Activated CD4-positive, CD25-positive, alpha-beta regulatory T cell treated with anti-CD3 and anti-CD28 coated beads, Interleukin-2, amount 50 U/mL, for 24 hours (primary cell): ENCODE measurements at places on chromosomes 6 and 20.

- no peak for ATAC-seq
Measured at GRCh38 chr6:34241351-34242215, 4.9 kb downstream of the HMGA1 start.

- no peak for ATAC-seq
Measured at GRCh38 chr6:1716868-1717267, 107.2 kb downstream of the FOXC1 start.

GRCh38 chr6:98827295-98828159, 6.8 kb upstream of the POU3F2 start:
- ATAC-seq: no peak

- ATAC-seq: no peak
Measured at GRCh38 chr6:149910721-149911151, 12.2 kb downstream of the RAET1G start.

DNA sequence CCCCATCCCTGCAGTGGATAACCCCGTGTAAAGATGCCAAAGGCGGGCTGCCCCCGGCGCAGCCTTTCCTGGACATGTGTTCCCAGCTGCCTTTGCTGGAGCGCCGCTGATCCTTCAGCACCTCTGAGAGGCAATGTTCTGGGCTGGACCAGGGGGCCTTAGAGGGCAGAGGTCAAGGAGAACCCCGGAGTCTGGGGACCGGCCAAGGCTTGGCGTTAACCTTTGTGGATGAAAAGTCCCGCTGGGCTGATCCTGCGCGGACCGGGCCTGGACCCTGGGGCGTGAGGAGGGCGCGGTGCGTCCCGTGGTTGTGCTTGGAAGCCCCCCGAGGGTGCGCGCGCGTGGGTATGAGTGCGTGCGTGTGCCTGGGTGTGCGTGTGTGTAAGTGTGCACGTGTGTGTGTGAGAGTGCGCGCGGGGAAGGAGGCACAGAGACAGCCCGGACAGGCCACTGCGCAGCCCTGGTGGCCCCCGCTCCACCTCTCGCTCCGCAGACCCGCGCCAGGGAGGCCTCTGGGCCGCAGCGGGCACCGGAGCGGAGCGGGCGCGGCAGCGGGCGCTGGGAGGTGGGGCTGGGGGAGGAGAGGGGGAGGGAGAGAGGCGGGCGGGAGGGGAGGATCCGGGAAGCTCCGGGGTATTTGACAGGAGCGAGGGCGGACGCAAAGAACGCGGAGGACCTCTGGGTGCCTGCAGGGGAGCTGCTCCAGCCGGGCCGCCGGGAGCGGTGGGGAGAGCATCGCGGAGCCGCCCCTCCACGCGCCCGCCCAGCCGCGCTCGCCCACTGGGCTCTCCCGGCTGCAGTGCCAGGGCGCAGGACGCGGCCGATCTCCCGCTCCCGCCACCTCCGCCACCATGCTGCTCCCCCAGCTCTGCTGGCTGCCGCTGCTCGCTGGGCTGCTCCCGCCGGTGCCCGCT, at the start of gene SMOC2:
TSS of gene SMOC2 (plus strand) at position 665 of the 914 bp plus-strand sequence. CDS start at position 852, 187 bp downstream.
- no peak for ATAC-seq

DNA sequence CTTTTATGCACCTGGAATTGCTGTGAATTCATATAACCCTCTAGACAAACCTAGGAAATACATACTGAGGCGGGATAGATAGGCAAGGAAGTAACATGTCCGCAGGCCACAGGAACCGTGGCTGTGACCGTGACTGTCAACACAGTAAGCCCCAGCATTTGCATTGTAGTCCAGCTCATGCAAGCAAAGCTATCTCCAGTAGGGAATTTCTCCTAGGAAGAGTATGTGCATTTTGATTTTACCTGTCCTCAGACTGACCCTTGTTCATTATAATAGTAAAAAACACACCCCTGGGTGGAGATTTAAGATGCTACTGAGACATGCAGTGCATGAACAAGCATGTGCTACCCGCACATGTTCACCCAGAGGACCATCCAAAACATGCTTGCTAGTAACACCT, 30.5 kb upstream of the RIMS4 start:
- ATAC-seq: no peak

DNA sequence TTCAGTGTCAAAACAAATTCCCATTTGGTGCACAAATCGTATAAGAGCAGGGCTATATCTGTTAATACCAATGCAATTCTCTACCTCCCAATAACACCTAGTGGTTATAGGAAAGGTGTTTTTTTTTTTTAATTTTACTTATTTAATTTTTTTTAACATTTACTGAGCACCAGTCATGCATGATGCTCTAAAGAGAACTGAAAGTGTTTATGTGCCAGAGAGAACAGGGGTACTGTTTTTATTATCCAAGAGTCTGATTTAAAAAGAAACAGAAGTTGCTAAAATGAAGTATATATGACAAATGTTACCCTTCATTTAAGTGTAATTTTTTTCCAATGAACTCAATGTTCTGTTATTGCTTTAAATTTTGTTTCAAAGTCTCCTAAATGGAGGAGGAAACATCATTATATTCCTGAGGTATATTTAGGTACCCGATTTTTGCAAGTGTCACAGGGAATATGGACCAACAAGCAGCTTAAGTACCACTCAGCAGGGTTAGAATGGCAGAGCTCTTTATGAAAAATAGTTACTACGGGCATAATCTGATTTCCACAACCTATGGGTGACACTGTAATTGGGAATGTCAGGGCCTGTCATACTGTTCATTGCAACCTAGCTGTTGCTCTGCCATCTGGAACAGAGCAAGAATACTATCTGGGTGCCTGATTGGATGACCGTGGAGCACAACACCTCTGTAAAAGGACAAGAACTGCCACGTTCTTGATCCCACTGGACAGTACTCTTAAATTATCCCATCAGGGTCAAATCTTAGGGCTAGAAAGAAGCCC, 195.4 kb downstream of the KHDRBS2 start:
- ATAC-seq: no peak

DNA sequence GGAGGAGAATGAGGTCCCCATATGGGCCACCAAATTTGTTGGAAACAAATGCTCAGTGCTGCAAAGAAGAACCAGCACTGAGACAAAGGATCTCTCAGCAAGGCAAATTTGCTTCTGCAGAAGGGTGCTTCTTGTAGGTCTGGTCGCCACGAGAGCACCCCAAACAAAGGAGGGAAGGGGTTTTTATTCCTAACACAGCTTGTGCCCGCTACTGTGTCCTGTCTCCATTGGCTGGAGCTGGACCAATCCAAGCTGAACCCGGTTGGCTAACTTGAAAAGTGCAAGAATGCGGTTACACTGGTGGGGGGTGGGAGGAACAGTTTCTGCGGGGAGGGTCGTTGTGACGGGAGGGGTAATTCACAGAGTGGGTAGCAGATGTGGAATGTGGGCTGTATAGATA, 54.1 kb upstream of the TULP1 start:
- no peak for ATAC-seq

GRCh38 chr6:24985323-24985722, 49.6 kb upstream of the RIPOR2 start:
- ATAC-seq: no peak

GRCh38 chr6:25014791-25015560, 79.2 kb upstream of the RIPOR2 start:
- peak; percentile 77 for ATAC-seq

- ATAC-seq: no peak
Measured at GRCh38 chr20:61777773-61778494, 287.7 kb downstream of the TAF4 start.

DNA sequence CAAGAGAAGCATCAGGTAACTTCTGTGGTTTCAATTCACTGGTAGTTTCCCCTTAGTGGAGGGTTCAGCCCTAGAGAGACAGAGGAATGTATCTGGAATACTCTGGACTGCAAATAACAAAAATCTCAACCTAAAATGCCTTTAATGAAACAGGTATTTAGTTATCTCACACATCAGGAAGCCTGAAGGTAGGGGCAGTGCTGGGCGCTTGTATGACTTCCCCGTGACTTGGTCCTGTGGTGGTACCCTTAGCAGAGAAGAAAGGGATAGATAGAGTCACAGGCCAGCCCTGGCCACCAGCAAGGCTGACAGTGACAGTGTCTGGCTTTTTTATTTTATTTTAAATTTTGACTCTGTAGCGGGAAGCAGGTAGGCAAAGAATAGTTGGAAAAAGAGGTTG, 14.9 kb downstream of the LRRC1 start:
- ATAC-seq: no peak

DNA sequence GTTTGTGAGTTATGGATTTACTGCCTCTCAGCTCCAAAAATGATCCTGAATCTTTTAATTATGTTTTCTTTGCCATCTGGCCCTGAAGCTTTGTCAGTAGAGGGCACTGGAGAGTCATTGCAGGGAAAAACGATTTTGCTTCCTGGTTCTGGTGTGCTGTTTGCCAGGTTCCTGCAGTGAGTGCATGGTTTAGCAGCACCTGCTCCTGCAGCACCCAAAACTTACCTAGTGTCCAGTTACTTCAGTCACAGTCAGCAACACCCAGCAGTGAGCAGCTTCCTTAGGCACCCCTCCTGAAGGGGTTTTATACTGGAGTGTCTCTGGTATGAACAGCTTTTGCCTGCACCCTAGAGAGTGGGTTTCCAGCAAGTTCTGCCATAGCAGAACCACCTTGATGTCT, 6.0 kb upstream of the TRIM26 start:
- ATAC-seq: peak; percentile 27

DNA sequence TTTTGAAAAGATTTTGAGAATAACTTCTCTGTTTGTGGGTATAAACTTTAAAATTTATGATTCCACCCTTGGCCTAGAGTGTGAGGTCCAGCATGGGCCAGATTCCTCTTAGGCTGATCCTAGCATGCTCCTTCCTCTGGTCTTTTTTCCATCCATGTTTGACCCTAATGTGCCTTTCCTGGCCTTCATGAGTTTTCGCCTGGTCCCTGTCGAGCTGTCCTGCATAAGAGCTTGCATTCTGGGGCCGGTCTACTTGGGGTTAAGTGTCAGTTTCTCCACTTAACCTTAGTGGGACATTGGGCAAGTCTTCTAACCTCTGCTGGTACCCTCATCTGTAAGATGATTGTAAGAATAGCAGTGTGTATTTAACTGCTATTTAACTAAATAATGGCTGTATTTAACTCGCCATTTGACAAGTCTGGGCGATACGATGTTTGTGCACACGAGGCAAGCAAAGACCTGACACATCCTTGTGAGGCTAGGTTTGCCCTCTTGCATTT, 40.7 kb upstream of the TAGAP start:
- no peak for ATAC-seq

DNA sequence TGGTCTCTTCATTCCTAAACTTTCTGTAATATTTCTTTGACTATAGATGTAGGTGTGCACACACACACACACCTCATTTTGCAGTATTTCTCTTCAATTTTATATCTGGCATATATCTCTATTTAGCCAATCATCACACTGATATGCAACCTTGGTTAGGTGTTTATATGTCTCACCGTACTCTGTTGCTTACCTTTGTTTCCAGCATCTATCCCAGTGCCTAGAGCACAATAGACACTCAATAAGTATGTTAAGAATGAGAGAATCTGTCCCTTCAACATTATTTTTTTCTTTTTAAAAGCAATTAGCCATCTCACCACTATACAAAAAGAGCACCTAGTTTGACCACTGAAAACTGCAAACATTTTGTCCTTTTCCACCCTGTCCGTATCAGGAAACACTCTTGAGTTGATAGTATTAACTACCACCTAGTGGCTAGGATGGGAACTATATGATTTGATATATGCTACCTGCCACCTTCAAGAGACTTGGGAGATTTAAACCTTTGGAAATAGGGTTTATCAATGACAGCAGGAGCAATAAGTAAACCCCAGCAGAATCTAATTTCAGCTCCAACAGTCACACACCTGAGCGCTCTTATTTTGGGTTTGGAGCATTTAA, 48.7 kb upstream of the RSPO3 start:
- no peak for ATAC-seq

GRCh38 chr6:111715321-111715720, 109.6 kb upstream of the TRAF3IP2 start:
- peak; percentile 57 for ATAC-seq

GRCh38 chr6:21847711-21848480, 254.3 kb downstream of the SOX4 start:
- no peak for ATAC-seq

- no peak for ATAC-seq
Measured at GRCh38 chr20:25632940-25633790, 9.4 kb upstream of the NANP start.

DNA sequence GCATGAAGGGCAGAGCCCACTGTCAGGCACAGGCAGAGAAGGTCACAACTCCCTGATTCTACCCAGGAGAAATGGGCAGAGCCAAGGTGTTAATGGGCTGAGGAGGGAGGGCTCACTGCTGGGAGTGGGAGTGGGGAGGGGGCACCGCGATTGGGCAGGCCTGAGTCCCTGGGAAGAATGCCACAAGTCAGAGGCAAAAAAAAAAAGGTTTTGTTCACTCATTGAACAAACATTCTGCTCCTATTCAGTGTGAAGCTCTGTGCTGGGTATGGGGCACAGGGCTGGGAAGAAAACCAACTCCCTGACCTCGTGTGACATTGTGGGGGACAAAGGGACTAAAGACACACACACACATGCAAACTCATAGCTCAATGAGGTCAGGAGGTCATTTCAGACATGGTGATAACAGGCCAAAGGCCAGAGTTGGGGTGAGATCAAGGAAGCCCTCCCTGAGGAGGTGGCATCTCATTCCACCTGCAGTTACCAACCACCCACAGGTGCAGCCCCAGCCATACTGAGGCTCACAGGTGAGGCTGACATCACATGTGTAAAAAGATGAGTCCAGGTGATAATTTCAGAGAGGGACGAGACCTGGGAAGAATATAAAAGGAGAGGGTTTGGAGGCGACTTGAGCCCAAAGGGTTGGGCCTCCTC, 3.2 kb upstream of the PMEPA1 start:
- no peak for ATAC-seq
